ENCODE measurements at places on chromosomes 7 and 10. TPM values are rescaled to one million over a fixed set of nuclear protein-coding genes. Genes with fewer than 3 reads are reported as not detected.

GRCh38 chr10:59362144-59362958 is at the start of gene FAM13C:
FAM13C (minus strand) TSS chr10:59362549; CDS start chr10:59362460, 89 bp downstream.
- peak within 1 kb of the TSS; percentile 33 for H3K4me3 ChIP-seq
- no peaks in the 10 kb centered on the region for H3K36me3 ChIP-seq
- no peak for DNase-seq
- H3K4me1 ChIP-seq = no peaks in the 10 kb centered on the region
- H3K27ac ChIP-seq = no peak within 1 kb of the TSS

- H3K36me3 ChIP-seq = peaks cover 55% of the 10 kb centered on the region
- no peak for DNase-seq
- H3K27me3 ChIP-seq = no peaks in the 10 kb centered on the region
- no peak overlapping the region for H3K4me3 ChIP-seq
- H3K4me1 ChIP-seq = peaks cover 80% of the 10 kb centered on the region
- peak overlapping the region; percentile 70 for H3K27ac ChIP-seq
These were observed 99.1 kb downstream of the OSBPL3 start for GRCh38 chr7:24880886-24881285.

Gene TMEM229A
- total RNA-seq = not detected

DNA sequence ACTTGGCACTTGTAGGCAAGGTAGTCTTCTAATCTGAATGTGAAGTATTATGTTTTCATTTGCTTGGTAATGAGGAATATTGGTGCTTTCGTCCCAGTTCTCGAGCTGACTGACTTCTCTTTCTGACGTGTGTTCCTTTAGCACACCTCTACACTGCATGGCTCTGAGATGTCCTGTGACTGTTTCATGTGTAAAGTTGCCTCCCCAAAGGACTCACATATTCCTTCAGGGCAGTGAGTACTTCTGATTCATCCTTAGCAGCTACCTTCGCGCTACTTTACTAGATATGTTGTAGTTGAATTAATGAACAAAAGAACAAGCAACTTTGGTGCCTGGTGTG is 113.7 kb downstream of the EGFR start:
- H3K27ac ChIP-seq = peak overlapping the region; percentile 28
- peaks cover 27% of the 10 kb centered on the region for H3K4me1 ChIP-seq
- no peak for DNase-seq

Gene RSPH10B2
- not detected for total RNA-seq

Gene SYT15
- 1.5 TPM for total RNA-seq
